GM04504 (cell line): ENCODE measurements at places on chromosomes 12 and 14.

DNA sequence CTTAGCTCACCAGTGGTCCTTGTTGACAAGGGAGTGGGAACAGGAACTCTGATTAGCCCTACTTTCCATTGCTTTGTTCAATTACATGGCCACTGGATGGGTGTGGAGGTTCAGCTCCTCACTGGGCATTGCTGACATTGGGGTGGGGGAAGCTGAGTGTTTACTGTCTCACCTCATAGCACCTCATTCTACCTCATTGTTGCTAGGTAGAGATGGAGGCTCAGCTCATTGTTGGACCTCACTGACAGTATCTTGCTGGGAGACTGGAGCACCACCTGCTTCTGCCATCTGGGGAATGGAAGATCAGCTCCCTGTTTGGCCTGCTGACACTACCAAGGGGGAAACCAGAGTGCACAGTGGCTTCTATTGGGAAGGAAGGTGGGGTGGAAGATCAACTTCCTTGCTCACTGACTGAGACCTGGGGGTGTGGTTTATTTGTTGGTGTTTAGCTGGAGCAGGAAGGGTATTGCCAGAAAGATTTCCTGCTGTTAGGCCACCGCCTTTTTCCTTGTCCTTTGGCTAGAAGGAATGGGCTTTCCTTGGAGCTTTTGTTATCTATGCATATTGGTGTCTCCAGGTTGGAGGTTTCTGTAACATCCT lies 1.3 kb upstream of the OR4E2 start:
- DNase-seq: no peak

DNA sequence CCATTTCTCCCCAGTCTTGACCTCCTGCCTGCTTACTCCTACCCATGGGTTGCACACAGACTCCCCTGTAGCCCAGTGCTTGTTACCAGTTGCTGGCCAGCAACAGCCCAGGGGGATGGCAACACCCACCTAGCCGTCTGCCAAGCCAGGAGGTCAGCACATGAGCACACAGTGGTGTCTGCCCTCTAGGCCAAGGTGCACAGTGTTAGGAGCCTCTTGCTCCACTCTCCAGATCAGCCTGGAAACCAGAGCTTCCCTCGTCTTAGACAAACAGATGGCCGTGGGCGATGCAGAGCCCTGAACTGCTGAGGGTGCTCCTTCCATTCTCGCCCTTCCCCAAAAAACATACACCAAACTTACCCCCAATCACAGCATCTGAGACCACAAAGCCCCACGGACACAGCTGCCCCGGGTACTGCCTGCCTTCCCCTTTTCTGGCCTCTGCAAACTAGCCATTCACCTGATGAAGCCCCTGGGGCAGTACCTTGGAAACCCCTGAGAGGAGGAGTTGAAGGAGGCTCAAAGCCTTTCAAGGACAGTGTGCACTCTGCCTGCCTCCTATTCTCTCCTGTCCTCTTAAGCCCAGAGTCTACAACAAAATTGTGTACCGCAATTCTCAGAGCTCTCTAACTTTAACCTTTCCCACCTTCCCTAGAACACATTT lies 1.0 kb upstream of the GPD1 start:
- DNase-seq: no peak

DNA sequence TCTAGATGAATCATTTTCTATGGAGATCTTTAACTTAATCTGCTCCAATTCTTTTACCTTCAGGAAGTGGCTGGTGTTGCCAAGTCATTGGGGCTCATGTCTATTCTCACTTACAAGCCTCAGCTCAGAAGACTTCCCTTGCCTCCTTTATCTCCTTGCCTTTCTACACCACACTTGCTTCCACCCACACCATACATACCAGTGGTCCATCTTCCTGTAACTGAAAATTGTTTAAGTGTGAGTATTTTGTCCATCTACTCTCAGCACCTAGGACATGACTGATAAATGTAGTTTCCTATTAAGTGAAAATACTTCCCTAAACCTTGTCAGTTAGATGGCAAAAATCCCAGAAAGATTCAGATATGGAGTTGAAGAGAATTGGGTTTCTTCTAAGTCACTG lies 199.7 kb upstream of the CPNE8 start:
- DNase-seq: no peak

- no peak for DNase-seq
Measured at GRCh38 chr14:20441461-20441860, 5.5 kb upstream of the KLHL33 start.

- no peak for DNase-seq
Measured at GRCh38 chr12:69886715-69887114, 61.7 kb downstream of the MYRFL start.

DNA sequence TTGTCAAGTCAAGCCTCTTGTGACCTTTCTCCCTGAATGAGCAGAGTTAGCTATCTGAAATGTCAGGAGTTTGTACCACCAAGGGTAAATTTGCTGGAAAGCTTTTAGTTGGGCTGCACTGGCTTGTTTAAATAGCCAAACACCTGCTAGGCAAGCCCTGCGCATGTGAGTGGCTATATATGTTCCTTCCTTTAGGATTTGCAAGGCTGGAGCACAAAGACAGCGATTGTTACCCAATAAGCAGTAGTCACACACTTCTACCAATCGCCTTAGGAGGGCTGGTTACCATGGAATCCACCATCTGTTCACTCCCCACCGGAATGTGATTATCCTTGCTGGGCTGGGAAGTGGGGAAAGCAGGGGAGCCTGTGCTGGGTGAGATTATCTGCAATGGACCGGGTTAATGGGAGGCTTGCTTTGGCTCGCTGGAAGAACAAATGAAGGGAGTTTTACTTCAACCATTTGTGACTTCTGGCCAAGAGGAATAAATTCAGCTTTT lies 102.5 kb downstream of the FGD4 start:
- peak; percentile 16 for DNase-seq

- DNase-seq: no peak
Measured at GRCh38 chr14:77495334-77495733, 3.3 kb downstream of the ISM2 start.

DNA sequence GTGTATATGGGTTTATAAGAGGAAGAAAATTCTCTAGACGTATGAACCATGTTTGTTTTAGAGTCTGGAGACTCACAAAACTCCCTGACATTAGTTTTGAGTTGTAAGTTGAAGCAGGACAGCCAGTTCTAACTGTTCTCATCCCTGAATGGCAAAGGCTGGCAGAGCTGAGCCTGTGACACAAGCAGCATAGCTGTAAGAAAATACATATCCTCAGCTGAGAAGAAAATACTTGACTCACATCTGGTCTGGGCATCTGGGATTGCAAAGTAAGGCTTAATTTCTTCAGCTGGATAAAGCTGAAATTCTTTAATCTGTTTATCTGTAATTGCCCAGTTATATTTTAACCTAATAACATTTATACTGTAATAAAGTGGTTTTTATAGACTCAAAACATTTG lies 156.3 kb downstream of the PELI2 start:
- no peak for DNase-seq

GRCh38 chr12:130633771-130634170 lies 82.3 kb downstream of the RIMBP2 start:
- DNase-seq: no peak

DNA sequence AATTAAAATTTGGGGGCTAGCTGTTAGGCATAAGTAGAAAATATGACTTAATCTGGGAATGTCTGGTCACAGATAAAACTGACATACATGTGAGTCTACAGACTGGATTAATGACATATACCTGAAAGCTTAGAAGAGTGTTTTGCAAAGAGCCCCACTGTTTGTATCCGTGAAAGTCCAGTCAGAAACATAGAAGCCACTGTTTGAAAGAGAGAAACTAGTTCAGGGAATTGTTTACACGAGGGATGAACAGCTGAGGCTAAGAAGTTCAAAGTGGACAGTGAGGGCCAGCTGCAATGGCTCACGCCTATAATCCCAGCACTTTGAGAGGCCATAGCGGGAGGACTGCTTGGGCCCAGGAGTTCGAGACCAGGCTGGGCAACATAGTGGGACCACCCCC lies 36.2 kb upstream of the SGPP1 start:
- no peak for DNase-seq

GRCh38 chr12:6228535-6229223 lies 28.5 kb downstream of the CD9 start:
- DNase-seq: no peak

DNA sequence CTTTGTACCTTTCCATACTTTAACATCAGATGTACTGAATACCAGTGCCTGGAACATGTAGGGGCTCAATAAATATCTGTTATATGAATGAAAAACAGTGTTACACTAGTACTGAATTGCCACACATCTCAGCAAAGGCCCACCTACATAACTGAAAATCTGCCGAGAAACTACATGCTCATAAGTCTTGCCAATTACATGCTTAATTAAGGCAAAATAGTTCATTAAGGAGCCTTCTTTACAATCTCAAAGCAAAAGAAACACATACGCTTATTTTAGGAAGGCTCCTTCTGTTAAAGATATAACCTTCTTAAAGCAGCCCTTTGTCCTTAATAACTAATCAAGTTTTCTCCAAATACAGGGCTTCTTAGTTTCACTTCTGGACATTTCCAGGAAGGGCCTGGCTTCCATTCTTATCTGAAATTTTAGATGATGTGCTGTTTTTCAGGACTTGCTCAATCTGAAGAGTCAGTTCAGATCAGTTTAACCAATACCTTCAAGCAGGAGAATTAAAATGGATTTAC lies 11.5 kb downstream of the LIMA1 start:
- no peak for DNase-seq

- peak; percentile 48 for DNase-seq
Measured at GRCh38 chr12:46921048-46921763, 95.4 kb upstream of the SLC38A4 start.

DNA sequence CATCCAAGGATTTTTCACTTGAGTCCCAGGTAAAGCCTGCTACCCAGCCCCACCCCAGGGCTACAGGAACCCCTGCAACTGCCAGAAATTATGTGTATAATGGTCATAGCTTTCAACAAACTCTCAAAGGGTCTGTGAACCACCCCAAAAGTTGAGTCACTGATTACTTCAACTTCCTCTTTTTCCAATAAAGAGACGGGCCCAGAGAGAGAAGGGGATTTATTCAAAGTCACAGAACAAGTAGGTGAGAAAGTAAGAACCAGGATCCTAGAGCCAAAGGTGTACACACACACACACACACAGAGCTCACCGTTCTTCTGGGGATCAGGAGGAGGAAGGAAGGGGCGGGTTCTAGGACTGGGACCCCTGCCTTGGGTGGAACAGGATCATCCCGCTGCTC lies 4.8 kb upstream of the ITPK1 start:
- DNase-seq: no peak

GRCh38 chr14:50082784-50083466 lies 33.4 kb downstream of the VCPKMT start:
- no peak for DNase-seq

DNA sequence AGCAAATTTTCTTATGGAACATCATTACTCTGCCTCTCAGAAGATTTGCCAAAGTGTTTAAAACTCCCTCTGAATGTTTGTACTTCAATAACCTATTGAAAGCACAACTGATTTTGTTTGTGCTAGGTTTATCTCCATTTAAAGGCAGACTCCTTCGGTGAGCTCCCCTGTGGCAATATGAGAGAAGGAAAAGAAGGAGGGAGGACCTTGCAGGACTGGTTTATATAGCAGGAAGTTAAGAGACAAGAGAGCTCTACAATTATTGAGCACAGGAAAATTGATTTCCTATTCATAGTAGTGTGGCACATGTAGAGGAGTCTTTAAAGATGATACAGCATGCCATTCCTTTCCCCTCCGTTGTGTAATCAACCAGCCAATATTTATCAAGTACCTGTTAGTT lies 75.5 kb downstream of the PDE3A start:
- DNase-seq: no peak

DNA sequence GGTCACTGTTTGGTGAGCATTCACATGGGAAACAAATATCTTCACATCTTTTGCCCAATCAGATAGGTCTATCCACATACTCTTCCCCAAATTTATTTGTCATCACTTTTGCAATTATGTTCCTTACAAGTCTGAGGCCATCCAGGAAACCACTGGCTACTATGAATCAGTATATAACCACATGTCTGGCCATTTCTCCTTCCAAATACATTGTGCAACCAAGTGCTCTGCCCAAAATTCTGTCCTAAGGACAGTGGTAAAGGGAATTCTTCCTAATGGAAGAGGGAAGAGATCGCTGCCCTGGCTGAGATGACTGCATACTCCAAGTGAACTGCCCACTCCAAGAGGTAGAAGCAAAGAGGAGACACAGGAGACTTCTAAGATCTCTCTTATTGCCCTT lies 148.9 kb upstream of the MAX start:
- peak; percentile 96 for DNase-seq

DNA sequence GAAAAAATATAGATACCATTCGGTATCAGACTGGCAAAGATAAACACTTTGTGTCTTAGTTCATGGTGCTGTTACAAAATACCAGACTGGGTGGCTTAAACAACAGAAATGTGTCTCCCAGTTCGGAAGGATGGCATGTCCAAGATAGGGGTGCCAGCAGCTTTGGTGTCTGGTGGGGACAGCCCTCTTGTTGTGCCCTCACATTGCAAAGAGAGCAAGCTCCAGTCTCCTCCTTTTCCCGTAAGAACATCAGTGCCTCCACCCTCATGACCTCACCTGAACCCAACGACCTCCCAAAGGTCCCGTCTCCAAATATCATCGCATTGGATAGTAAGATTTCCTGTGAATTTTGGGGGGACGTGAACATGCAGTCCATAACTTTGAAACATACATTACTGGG lies 12.4 kb downstream of the ZBTB42 start:
- no peak for DNase-seq

DNA sequence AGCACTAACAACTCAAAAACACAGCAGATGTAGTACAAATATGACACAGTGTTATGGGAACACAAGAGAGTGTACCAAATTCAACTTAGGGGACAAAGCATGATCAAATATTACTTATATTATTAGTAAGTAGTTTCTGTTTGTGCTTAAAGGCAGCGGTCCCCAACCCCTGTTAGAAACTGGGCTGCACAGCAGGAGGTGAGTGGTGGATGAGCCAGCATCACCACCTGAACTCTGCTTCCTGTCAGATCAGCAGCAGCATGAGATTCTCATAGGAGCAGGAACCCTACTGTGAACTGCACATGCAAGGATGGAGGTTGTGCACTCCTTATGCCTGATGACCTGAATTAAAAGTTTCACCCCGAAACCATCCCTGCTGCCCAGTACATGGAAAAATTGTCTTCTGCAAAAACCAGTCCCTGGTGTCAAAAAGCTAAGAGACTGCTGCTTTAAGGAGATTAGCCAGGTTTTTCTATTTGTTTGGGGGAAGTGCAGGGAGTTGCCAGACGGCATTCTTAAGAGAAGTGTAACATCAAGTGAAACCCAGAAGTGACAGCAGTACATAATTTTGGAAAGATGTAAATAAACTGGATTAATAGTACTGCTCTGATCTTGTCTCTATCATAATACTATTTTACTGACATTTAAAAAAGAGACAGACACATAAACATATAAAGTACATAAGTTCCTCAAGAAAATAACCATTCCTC lies 26.7 kb downstream of the GTF2A1 start:
- no peak for DNase-seq

- DNase-seq: no peak
Measured at GRCh38 chr12:65860600-65860999, 36.3 kb downstream of the HMGA2 start.
